ENCODE measurements at places on chromosomes 1 and 21. TPM values are rescaled to one million over a fixed set of nuclear protein-coding genes. Genes with fewer than 3 reads are reported as not detected.

KIF21B gene
- 2.9 TPM for total RNA-seq

FGR gene
- not detected for total RNA-seq

HES3 gene
- not detected for total RNA-seq

CELA3B gene
- not detected for total RNA-seq

ERICH3 gene
- total RNA-seq, result not detected

HTR6 gene
- total RNA-seq, result not detected

TRIM58 gene
- 2.3 TPM for total RNA-seq

CHIA gene
- total RNA-seq, result not detected

SPRR2B gene
- total RNA-seq, result not detected

ESRRG gene
- 0.04 TPM for total RNA-seq

THEM5 gene
- not detected for total RNA-seq

AKT3 gene
- 10.9 TPM for total RNA-seq

POFUT2 gene
- 14.7 TPM for total RNA-seq

RIPPLY3 gene
- total RNA-seq, result 0.47 TPM

Data from hair follicular keratinocyte (primary cell).